GM12865 (cell line): ENCODE measurements at places on chromosomes 12 and 14.
A peak's percentile ranks its signal among the peaks of the same experiment; 100 is the strongest.

DNA sequence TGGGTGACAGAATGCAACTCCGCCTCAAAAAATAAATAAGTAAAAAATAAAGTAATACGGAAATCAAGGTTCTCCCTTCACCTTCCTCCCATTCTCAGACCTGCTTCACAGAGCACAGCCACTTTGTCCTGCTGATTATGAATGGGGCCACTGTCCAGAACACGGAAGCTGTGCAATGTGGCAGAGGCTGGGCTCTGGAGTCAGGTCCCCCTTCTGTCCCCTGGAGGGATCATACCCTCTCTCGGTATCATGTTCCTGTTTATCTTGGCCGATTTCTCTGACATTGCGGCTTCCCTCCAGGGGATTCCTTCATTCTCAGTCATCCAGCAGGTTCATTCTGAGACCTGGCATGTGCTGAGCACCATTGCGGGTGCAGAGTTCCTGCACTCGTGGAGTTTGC lies 11.3 kb downstream of the PPP2R5C start:
- DNase-seq, result no peak

GRCh38 chr12:29207120-29207519 lies 58.0 kb downstream of the FAR2 start:
- no peak for DNase-seq

- DNase-seq, result peak; percentile 49
Measured at GRCh38 chr12:50187084-50187900, 20.1 kb upstream of the CERS5 start.

DNA sequence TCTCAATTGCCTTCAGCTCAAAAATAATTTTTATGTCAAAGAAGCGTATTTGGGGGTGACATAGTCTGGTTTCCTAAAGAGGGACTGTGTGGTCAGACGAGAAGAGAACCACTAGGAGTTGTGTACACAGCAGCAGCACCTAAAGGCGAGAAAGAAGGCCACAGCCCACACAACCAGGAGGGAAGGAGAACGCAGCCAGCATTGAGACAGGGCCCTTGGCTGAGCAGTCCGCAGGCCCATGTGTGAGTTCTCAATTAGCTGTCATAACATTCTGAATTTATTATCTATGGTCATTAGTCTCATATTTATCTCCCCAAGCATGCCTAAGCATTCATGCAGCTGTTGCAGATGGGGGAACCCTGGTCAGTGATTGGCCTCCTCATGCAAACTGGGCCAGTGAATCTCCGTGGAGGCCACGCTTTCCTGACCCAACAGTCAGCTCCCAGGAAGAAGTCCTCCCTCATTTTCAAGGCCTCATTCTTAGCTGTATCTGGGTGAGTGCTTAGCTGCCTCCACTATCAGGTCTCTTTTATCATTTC lies 81.2 kb upstream of the ATF7IP start:
- DNase-seq, result peak; percentile 85

- no peak for DNase-seq
Measured at GRCh38 chr14:90830931-90831701, 14.9 kb upstream of the TTC7B start.
